ENCODE measurements at places on chromosomes 1 and 21. TPM values are rescaled to one million over a fixed set of nuclear protein-coding genes. Genes with fewer than 3 reads are reported as not detected.

DNA sequence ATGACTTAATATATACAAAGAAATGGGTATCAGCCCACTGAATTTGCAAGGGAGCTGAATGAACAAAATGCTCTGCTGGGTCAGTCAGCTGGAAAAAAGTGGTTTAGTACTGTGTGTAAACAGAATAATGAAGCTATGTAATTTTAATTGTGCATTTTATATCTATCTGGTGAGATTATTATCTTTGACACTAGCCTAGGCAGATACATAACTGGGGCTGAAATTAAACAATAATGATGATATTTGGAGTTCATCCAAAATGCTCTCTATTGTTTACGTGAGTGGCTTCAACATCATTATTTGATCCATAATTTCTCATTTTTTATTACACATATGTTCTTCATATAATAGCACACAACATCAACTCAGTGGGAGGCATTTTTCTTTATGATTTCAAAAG lies 208.5 kb upstream of the SNX7 start:
- H3K4me3 ChIP-seq, result no peak overlapping the region
- no peaks in the 10 kb centered on the region for H3K27me3 ChIP-seq

DNA sequence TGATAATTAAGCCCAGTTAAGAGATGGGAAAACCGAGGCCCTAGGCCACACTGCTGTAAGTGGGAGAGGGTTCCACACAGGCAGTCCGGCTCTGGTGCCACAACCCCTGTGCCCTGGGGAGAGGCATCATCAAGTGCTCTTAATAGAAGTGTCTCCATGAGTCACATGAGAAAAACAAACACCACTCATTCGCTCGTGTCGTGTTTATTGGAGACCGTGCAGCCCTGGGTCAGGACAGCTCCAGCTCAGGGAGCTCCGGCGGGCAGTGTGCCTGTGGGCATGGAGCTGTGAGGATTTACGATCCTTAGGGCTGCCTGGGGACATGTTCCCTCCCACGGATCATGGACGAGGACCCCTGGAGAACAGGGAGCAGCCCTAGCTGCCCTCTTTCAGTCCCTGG lies 658.5 kb downstream of the AJAP1 start:
- no peaks in the 10 kb centered on the region for H3K27me3 ChIP-seq
- no peak overlapping the region for H3K4me3 ChIP-seq
- no peak overlapping the region for H3K27ac ChIP-seq
- DNase-seq, result no peak
- no peaks in the 10 kb centered on the region for H3K4me1 ChIP-seq
- H3K36me3 ChIP-seq, result no peaks in the 10 kb centered on the region

DNA sequence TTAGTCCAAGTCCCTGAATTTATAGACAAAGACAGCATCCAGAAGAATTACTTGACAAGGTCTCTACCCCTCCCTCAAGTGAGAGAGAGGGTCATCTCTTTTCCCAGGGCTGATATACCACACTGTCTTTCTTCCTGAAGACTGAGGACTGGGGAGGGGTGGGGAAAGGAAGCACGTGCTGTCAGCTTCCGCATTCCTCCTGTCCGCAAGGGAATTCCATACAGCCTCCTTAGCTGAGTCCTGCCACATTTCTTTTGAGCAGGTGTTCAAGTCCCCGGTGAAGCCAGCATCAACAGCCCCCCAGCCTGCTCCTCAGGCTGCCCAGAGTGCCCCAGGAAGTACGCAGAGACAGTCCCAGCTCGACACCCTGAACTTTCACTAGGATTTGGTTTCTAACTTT lies 34.2 kb downstream of the PCAT6 start:
- no peak for DNase-seq
- H3K27ac ChIP-seq, result no peak overlapping the region
- no peak overlapping the region for H3K4me3 ChIP-seq
- no peaks in the 10 kb centered on the region for H3K36me3 ChIP-seq
- H3K4me1 ChIP-seq, result no peaks in the 10 kb centered on the region

GRCh38 chr1:94115900-94116436 lies 5.0 kb downstream of the ABCA4 start:
- peak overlapping the region; percentile 18 for H3K27ac ChIP-seq
- H3K27me3 ChIP-seq, result no peaks in the 10 kb centered on the region
- no peaks in the 10 kb centered on the region for H3K36me3 ChIP-seq
- no peak for DNase-seq
- no peaks in the 10 kb centered on the region for H3K4me1 ChIP-seq

DNA sequence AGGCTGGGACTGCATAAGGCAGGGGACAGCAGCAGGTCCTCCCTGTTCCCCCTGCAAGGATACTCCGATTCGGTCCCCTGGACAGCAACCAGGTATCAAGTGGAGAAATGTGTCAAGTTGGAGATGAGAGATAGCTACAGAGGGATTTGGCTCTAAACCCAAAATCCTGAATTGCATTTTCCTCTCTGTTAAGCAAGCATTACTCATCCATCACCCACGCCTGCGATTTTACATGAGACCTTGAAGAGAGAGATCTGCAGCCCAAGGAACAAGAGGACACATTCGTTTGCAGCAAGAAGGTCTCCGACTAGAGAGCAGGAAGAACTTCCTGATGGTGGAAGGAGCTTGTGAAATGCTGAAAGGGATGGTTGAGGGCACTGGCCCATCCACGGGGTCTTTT lies 21.9 kb downstream of the SYT2 start:
- no peaks in the 10 kb centered on the region for H3K4me1 ChIP-seq
- no peak overlapping the region for H3K27ac ChIP-seq
- no peak for DNase-seq
- no peaks in the 10 kb centered on the region for H3K36me3 ChIP-seq

DNA sequence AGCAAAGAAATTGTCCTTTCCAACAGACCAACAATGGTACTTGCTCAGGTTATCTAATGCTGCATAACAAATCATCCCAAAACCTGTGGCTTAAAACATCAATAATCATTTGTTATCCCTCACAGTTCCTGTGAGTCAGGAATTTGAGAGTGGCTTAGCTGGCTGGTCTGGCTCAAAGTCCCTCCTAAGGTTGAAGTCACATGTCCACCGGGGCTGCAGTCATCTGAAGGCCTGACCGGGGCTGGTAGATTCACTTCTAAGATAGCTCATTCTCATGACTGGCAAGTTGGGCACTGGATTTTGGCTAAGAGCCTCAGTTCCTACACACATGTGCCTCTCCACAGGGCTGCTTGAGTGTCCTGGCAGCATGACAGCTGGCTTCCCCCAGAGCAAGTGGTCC lies 16.9 kb downstream of the ERI3 start:
- H3K4me3 ChIP-seq, result no peak overlapping the region
- H3K4me1 ChIP-seq, result no peaks in the 10 kb centered on the region
- no peak for DNase-seq
- peaks cover 3% of the 10 kb centered on the region for H3K36me3 ChIP-seq

- H3K36me3 ChIP-seq, result no peaks in the 10 kb centered on the region
- peaks cover 11% of the 10 kb centered on the region for H3K27me3 ChIP-seq
- no peak overlapping the region for H3K27ac ChIP-seq
- H3K4me1 ChIP-seq, result no peaks in the 10 kb centered on the region
Observed at GRCh38 chr1:3921765-3922164, 21.7 kb upstream of the C1orf174 start.

FMO5 gene
- total RNA-seq, result 3.0 TPM

TACSTD2 gene
- total RNA-seq, result 5.3 TPM

OR2M3 gene
- total RNA-seq, result not detected

DAB1 gene
- 8.3 TPM for total RNA-seq

ID3 gene
- total RNA-seq, result 263 TPM
